ENCODE measurements at places on chromosomes 4 and X. TPM values are rescaled to one million over a fixed set of nuclear protein-coding genes. Genes with fewer than 3 reads are reported as not detected.

- no peak for DNase-seq
Observed at GRCh38 chr4:116531026-116531425, 554.4 kb downstream of the TRAM1L1 start.

DNA sequence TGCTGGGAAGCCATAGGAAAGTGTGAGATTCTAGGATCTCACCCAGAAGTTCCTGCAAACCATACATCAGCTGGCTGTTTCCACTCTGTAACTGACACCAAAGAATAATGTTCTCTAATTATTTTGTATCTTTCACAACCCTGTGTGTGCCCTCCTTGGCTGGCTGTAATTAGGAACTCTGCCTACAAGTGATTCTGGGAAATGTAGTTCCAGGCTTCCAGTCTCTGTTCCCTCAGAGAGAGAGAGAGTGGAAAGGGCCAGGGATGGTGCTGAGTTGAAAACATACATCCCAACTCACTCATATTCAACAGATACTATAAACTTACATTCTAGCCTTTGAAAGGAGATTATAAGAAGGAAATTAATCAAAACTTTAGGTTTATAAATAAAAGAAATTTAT, 57.5 kb upstream of the C1QTNF7 start:
- no peak for DNase-seq

- peak; percentile 43 for DNase-seq
Observed at GRCh38 chr4:56757261-56757746, 64.2 kb downstream of the SPINK2 start.

The CLNK gene
- not detected for total RNA-seq

The MAGEA12 gene
- total RNA-seq: not detected

All from fibroblast of the aortic adventitia (primary cell).